ENCODE measurements at places on chromosomes 3 and 15.

DNA sequence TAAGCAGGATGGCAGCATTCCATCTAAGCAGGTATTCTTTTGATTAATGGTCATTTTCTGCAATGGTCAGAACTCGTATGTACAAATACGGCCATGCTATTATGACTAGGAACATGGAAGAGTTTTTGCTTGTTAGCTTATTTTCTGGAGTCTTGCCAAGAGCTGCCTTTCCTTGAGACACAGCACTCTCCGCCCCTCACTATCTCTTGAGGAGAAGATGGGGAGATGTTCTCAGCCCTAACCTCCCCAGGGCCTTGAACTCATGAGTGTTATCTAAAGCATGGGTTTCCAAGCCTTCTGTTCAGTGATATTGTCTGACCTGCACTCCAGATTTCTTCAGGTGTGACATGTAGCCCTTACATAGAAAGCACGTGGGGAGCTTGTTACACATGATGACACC lies 65.9 kb upstream of the ACTC1 start:
- DNase-seq = no peak

GRCh38 chr3:197807969-197808587 lies 17.0 kb downstream of the LRCH3 start:
- no peak for DNase-seq

DNA sequence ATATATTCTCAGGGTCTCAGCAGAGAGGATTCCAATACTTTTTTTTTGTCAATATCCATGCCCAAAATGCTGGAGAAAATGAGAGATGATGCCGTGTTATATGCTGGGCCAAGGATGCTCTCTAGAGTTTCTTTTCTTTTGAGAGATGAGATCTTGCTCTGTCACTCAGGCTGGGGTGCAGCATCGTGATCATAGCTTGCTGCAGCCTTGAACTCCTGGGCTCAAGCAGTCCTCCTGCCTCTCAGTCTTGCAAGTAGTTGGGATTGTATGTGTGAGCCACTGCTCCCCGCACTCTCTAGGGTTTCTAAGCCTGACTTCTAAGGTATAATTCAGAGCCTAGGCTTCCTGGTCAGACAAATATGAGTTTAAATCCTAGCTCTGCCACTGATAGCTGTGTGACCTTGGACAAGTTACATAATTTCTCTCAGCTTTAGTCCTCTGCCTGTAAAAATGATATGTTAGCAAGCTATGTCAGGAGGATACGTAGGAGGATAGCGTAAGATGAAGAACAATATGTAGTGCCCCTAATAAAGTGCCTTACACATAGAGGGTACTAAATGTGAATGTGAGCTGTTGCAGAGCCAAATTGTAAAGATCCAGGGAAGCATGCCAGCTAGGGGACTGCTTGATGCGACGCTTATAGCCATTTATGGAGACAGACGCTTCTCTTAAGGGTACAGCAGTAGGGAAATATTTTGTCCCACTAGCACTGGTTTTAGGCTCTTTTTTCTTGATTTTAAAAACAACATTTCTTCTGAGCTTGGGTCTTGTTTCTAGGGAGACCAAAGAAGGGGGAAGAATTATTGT lies 7.4 kb downstream of the STARD9 start:
- DNase-seq = no peak

- no peak for DNase-seq
These were observed 782.2 kb upstream of the GOLIM4 start for GRCh38 chr3:168877899-168878298.

- no peak for DNase-seq
These were observed 34.2 kb upstream of the TSEN2 start for GRCh38 chr3:12449889-12450682.

DNA sequence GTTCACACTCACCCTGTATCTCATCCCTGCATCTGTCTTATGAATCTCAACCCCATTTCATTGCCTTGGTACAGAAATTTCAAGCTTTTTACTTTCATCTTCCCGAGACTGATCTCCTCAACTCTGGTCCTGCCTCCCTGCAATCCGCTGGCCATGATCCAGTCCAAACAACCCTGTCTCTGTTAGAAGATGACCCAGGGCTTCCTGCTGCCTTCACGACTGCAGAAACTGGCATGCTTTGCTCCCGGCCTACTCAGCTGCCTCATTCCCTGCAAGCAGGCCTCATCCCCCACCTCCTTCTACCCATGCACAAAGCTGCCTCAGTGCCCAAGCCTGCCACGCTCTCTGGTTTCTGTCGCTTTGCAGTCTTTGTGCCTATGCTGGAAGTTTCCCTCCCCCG lies 12.4 kb downstream of the HES1 start:
- DNase-seq = no peak

DNA sequence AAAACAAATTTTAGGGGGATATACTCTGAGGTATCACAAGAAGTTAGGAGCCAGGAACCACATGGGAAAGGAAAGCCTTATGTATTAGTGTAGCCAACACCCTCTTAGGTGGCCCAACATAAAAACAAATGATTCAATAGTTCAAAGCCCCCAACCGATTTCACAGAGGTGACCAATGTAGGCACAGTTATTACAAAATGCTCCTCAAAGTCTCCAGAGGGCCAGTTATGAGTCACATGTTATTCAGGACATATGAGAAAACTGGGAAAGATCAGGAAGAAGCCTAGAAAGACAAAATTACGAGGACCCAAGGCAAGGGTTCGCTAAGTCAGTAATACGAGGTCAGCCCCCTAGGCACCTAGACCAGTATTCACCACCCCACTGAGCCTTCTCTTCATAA lies 29.9 kb upstream of the FBN1 start:
- no peak for DNase-seq
